Omental fat pad (tissue), 4 donors: ENCODE measurements at places on chromosomes 6 and 20. TPM values are rescaled to one million over a fixed set of nuclear protein-coding genes. Genes with fewer than 3 reads are reported as not detected.

The BMP2 gene
- 12.3 TPM for total RNA-seq

The SEMG1 gene
- not detected for total RNA-seq

The TNXB gene
- 129 TPM for total RNA-seq

The OSER1 gene
- total RNA-seq, result 42.8 TPM

The DSE gene
- 80.9 TPM for total RNA-seq

GRCh38 chr6:42293386-42293977 is 75.8 kb upstream of the MRPS10 start:
- no peak for DNase-seq

GRCh38 chr6:28323813-28324424 is 12.0 kb downstream of the ZSCAN31 start:
- DNase-seq, result no peak

DNA sequence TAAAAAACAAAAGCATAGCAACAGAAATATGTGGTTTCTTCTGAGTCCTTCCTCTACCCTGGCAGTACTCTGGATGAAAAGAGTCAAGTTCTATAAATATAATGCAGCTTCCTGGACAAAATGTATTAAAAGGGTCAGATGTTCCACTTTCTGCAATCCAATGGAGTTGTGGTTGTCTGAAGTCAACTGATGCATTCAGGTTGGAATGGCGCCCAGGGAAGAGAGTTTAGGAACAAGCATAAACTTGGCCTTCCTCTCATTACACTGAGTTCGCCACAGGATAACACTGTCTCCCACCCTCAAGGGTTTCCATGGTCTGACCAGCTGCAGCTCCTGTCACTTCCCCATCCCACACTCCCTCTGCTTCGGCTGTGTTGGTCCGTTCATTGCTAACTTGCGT is 66.4 kb downstream of the PLEKHG1 start:
- DNase-seq, result no peak

DNA sequence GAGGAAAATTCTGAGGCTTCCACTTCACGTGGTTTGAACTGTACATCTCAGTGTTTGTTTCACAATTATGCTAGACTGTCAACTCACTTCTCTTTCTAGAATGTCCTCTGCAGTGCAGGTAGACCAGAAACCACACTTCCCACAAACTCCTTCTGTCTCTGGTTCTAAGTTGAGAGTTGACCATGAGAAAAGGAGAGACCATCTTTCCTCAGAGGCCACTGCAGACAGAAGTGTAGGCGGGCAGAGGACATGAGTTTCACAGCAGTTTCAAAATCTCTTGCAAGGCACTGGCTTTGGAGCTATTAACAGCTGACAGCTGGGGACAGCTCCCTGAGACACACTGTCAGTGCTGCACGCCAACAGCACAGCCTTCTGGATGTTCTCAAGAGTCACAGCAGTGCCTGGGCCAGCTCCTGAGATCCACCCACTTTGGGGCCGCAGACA is 55.4 kb upstream of the MOXD1 start:
- DNase-seq, result no peak

GRCh38 chr6:53686355-53686940 is 20.9 kb upstream of the KLHL31 start:
- DNase-seq, result no peak
